ENCODE measurements at places on chromosomes 3 and 15.

GRCh38 chr3:65371053-65371452, 667.7 kb downstream of the MAGI1 start:
- no peak for DNase-seq

GRCh38 chr15:91357011-91357410, 257.0 kb downstream of the SV2B start:
- no peak for DNase-seq

GRCh38 chr3:181892848-181893247, 181.1 kb downstream of the SOX2 start:
- no peak for DNase-seq

GRCh38 chr3:3633761-3634160, 165.5 kb upstream of the LRRN1 start:
- no peak for DNase-seq

GRCh38 chr3:136070953-136071949, 105.7 kb downstream of the PPP2R3A start:
- no peak for DNase-seq

GRCh38 chr3:146832857-146833458, 227.8 kb upstream of the PLSCR5 start:
- DNase-seq: no peak

GRCh38 chr3:140052771-140053702, 118.1 kb downstream of the CLSTN2 start:
- DNase-seq: no peak

DNA sequence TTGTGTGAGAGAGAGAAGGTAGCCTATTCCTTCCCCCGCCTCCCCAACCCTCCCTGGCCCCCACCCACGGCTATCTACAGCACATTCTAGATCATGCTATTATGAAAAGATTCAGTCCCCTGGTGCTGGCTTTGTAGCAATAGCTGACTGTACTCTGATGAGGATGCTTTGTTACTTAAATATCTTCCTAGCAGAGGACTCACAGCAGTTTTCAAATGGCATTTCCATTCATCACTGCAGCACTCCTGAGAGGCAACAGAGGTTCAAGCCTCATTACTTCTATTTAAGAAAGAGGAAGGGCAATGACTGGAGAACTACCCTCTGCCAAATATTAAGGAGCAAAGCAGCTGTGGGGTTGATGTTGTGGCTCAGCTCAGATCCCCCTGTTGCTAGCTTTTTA, 61.0 kb downstream of the LRRN1 start:
- DNase-seq: no peak

DNA sequence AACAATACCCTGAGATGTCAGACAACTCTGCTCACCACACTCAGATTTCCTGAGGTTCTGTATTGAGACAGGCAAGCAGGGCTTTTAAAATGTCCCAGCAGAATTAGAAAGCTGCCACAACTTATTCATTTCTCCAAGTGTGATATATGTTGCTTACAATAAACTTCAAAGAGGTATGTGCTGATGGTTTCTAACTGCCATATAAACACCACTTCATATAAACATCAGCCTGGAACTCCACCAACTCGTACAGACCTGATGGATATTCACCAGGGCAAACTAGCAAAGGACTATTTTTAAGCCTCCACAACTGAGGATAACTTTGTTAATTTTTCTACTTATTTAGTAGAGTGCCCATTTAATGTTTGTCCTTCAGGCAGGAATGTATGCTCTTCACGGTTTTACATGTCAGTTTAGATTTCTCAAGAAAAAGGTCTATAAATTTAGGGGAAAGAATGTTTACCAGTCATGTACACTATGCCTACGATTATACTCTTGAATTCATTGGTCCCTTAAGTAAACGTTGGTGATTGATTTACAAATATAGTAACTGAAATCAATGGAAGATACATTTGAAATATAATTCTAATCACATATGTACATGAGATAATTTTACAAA, 109.6 kb upstream of the ABI3BP start:
- DNase-seq: no peak

- DNase-seq: peak; percentile 82
These were observed 101.9 kb downstream of the KLHL25 start for GRCh38 chr15:85692873-85693272.

- DNase-seq: no peak
These were observed 210.2 kb downstream of the XXYLT1 start for GRCh38 chr3:195060531-195061291.

DNA sequence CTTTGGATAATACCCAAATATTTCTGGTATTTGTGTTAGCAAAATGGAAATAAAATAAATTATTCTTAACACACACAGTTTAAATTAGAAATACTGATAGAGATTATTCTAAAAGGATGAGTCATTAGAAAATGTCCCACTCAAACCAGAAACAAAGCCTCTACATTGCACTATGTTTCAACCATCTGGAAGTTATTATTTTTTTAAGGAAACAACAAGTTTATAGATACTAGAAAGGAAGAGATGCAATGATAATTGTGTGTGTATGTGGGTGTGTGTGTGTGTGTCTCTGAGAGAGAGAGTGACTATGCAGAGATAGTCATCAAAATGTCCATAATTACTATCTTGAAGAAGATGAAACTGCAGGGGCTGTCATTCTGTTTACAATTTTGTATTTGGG, 1340.5 kb downstream of the ROBO1 start:
- no peak for DNase-seq

DNA sequence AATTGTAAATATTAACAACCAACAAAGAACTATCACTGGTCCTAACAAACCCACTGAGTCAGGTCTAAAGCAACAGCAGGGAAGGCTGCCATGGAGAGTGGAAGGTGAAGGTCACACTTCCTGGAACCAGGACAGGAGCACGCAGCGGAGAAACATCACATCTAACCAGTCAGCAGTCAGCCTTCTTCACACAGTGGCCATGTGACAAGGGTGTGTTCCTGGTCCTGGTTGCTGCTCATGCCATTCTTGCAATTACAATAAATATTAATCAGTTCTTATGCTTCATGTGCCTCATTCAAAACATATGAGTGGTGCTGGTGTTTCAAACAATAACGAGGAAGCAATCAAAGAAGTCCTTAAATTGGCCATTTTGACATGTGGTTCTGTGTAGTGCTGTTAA, 162.8 kb downstream of the ARRDC4 start:
- DNase-seq: no peak

GRCh38 chr3:187921391-187922074, 176.3 kb upstream of the BCL6 start:
- no peak for DNase-seq

DNA sequence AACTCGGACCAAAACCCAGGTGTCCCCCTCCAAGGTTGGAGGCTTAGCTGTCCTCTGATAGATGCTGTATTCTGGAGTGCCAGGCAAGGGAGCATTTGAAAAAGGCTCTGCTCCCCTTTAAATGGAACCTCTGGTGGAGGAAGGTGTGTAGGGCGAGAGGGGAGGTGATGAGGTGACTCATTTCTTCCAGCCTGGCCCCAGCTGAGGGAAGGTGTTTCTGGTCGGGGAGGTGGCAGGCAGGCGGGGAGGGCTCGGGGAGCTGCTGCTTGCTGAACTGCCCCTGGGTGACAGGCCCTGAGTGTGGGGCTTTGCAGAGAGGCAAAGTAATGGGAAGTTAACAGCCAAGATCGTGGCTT, 18.8 kb downstream of the PSTPIP1 start:
- DNase-seq: peak; percentile 70

GRCh38 chr3:41050144-41050543, 149.2 kb upstream of the CTNNB1 start:
- DNase-seq: no peak

GRCh38 chr3:46660543-46661523, 32.6 kb downstream of the ALS2CL start:
- DNase-seq: no peak

DNA sequence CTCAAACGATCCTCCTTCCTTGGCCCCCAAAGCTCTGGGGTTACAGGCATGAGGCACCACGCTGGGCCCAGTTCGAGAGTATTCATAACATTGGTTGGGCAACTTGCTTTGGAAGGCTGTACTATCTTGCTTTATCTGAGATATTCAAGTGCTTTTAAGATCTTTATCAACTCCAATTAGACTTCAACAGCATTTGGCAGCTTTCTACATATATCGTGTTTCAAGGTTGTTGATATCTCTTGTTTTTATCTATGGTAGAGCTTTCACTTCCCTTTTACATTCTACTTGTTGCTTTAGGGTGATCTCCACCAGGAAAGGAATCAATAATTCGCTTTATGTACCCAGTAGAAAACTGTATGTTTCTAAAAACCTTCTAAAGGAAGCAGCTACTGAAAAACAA, 395.3 kb downstream of the IL5RA start:
- DNase-seq: no peak

- no peak for DNase-seq
These were observed 79.4 kb downstream of the POLR2M start for GRCh38 chr15:57785959-57786358.

- no peak for DNase-seq
These were observed 313.4 kb upstream of the RASGRP1 start for GRCh38 chr15:38878026-38878425.

DNA sequence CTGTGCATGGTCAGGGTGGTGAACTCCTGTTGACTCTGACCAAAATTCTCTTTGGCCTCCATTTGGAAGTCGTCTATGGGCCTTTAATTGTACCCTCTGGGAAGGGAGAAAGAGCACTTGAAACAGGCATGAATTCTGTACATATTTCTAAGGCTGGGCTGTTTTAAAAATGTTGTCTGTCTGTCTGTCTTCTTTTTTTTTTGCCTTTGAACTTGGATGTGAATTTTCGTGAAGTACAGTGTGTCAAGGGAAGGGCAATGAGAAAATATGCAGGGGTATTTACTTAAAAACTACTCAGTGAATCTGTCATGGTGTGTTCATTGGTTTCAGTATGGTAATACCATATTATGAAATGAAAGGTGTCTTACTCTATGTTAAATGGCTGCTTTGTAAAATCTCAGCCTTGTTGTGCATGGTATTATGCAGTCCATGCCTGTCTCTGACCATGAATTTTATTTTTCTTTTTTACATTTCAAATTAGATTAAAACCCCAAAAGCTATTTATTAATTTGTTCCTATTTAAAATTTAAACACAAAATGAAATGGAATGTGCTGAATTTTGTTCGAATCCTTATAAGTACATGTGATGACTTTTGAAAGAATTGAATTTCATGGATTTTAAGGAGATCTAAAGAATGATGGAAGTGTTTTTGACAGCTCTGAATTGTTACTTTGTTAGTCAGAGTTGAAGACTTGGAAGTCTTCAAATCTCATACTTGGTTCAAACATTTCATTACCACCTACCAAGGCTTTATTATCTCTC, 51.1 kb downstream of the RARB start:
- DNase-seq: no peak

GRCh38 chr3:23566499-23566898, 239.3 kb upstream of the UBE2E1 start:
- no peak for DNase-seq

DNA sequence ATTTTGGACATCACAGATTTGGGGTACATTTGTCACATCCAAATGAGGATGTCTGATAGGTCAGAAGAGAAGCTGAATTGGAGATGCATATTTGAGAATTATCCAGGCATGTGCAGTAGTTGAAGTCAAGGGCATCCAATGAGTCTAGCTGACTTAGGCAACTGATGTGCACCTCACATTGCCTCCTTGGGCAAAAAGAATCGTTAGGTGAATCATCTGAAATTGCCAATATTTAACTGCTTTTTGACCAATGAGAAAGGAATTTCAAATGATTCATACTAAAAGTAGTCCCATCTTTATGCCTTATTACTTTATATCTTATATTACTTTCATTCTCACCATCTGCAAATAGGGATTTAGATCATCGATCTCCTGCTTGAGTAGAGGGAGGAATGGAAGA, 117.7 kb downstream of the CD47 start:
- DNase-seq: no peak
